ENCODE measurements at places on chromosomes 2 and 18.

DNA sequence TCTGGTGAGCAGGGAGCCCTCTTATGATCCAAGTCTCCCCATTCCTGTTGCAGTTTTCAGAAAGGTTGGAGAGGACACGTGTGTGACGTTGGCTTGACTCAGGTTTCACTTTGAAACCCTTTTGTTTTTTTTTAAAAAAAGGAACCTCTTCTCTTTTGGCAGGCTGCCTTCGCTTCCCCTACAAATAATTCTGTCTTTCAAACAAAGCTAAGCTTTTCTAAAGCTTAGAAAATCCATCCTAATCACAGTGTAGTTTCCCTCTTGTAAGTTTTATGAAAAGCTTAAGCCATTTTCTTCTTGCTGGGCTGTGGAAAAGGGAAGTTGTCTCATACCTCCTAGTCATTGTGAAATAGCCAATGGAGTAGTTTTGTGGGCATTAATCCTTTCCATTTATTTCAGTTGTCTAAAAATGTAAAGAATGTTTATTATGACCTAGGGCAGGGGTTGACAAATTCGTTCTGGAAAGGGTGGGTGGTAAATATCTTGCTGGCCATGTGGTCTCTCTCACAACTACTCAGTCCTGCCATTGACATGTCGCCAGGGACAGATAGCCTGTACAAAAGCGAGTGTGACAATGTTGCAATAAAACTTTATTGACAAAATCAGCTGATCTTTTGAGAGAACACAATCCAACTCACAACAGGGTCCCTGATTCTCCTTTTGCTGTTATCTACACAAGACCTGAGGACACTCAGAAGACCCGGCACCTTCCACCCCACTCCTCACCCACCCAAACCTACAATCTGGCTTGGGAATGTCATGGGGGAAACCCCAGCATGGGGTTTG lies 878.8 kb downstream of the RNF144A start:
- DNase-seq, result no peak

GRCh38 chr2:220696280-220696669 lies 875.8 kb downstream of the EPHA4 start:
- DNase-seq, result no peak

DNA sequence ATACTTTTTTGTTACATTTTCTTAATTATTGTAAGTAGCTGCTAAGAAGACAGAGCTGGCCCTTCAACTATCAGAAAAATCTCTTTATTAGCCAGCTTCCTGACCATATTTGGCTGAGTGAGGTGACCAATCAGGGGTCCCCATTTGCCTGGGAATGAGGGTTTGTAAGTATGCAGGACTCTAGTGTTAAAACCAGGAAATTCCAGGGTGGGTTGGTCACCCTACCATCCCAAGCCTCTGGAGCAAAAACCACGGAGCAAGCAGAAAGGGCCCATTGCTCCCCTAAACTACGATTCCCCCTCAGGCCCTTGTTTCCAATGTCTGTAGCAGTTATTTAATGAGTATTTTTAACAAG lies 165.6 kb upstream of the NCKAP5 start:
- DNase-seq, result no peak

DNA sequence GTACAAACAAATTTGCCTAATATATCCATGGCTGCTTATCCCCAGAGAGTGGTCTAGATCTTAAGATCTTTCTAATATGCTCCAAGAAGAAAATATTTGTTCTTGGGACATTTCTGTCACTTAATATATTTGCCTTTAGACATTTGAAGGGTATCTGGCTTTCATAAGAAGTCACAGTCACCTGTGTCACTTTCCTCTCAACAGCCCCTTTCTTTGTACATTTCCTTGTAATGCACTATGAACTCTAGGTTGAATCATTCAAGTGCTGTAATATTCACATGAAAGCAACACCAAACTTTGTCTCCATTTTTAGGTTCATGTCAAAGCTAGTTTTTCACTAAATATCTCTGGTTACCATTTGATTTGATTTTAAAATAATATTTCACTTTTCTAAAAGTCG lies 41.4 kb upstream of the NABP1 start:
- no peak for DNase-seq

- DNase-seq, result no peak
These were observed 333.9 kb downstream of the LPIN1 start for GRCh38 chr2:12080360-12080759.

GRCh38 chr18:60044290-60045006 lies 144.7 kb downstream of the PMAIP1 start:
- DNase-seq, result no peak

DNA sequence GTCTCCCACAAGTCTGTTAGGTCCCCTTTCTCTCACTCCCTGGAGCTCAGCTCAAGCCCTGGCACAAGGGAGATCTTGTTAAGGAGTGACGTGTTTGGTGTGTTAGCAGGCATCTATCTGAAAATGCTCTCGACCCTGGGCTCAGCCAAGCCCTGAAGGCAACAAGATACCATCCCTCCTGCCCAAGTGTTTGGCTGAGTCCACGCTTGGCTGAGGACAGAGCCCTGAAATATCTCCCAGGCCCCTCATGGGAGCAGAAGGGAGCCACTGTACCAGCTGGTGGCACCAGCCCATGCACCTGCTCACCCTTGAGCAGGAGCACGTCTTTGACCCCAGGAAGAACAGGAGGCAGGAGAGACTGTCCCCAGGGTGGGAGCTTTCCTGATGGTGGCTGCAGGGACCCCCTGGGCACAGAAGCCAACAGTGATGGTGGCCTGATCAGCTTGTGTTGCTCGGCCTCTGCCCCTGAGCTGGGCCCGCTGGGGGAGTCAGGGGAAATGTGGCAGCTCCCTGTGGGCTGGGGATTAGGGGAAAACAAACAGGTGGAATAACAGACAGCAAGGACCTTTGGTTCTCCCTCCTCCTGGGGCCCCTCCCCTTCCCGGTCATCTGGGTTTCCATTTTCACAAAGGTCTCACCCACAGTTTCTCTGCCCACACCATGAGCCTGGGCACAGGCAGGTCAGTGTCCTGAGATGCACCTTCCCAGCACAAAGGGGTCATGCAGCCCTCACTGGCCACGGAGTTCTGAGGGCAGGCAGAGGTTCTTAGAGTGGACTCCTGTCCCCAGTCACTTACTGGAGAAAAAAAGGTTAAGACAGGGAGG lies 91.6 kb downstream of the RHOB start:
- no peak for DNase-seq

DNA sequence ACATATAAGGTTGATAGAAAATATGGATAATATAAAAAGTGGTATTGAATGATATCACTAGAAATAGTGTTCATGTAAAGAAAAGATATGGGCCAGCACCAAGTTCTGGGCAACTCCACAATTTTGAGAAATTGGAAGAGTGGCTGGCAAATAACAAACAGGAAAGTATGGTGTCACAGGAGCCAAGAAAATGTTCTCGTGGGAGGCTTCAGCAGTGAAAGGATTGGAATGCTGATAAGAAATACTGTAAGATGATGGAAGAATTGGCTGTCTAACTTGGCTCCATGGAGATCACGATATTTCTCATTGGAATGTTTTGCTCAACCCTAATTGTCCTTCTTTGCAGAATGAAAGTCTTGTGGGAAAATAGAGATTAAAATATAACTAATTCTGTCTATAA lies 856.8 kb downstream of the DPP10 start:
- DNase-seq, result no peak

DNA sequence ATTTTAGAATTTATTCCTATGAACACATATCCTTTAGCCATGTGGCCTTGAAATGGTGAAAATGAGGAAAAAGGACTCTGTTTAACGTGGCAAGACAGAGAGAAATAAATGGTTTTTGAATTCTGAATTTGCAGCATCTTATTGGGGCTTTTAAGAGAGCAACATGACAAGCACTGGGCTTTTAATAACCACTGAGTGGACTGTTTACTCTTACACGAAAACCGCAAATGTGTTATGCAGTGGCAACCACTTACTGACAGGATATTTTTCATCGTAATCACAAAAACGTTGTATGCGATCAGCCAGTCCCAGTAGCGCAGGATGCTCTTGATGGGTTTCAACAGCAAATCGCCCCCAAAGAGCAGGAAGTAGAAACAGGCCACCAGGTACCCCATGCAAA lies 226.6 kb downstream of the NAPG start:
- no peak for DNase-seq

- no peak for DNase-seq
These were observed 217.7 kb upstream of the SMAD7 start for GRCh38 chr18:49168281-49168985.

GRCh38 chr2:8841932-8842331 lies 4.5 kb upstream of the KIDINS220 start:
- DNase-seq, result no peak

GRCh38 chr2:235390108-235390815 lies 103.6 kb upstream of the AGAP1 start:
- DNase-seq, result no peak

- no peak for DNase-seq
These were observed 200.0 kb downstream of the ZNF407 start for GRCh38 chr18:74797577-74798151.

- DNase-seq, result peak; percentile 82
These were observed 21.1 kb upstream of the LYPD6B start for GRCh38 chr2:149017116-149017985.

DNA sequence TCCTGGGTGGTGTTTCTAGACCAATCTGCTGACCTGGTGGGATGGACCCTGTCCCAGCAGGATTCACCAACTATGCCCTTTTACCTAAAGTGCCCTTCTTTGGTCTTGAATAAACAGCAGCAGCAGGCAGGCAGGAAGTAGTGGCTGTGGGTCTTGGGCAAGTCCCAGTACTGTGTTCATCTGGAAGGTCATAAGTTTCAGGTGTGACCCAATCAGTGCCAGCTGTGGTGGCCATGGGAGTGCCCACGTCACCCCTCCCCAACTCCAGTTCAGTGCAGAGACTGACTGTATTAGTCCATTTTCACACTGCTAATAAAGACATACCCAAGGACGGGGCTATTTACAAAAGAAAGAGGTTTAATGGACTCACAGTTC lies 148.3 kb upstream of the SRD5A2 start:
- no peak for DNase-seq
